ENCODE measurements at places on chromosomes 2 and 18.

- DNase-seq: no peak
Observed at GRCh38 chr2:227163998-227164762, at the start of the genes COL4A3 and COL4A4. Gene COL4A3, plus strand, starts transcription at chr2:227164624. Its CDS starts 103 bp downstream, at chr2:227164727. Gene COL4A4, minus strand, starts transcription at chr2:227164205. Its CDS starts 16,722 bp downstream, at chr2:227147483.

GRCh38 chr2:224946895-224947294, 95.4 kb downstream of the DOCK10 start:
- DNase-seq: peak; percentile 12

DNA sequence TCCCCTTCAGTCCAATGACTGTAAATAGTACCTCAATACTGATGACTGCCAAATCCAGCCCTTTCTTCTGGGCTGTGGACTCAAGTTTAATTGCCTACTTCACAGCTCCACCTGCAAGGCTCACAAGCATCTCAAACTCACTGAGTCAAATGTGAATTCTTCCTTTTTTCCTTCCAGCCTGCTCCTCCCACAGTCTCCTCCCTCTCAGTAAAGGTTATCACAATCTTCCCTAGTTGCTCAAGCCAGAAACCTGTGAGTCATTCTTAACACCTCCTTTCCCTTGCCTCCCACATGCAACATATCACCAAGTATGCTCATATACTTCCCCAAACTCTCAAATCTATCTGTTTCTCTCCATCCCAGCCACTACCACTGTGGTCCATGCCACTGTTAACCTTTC, 3.7 kb upstream of the MFSD6 start:
- DNase-seq: no peak

DNA sequence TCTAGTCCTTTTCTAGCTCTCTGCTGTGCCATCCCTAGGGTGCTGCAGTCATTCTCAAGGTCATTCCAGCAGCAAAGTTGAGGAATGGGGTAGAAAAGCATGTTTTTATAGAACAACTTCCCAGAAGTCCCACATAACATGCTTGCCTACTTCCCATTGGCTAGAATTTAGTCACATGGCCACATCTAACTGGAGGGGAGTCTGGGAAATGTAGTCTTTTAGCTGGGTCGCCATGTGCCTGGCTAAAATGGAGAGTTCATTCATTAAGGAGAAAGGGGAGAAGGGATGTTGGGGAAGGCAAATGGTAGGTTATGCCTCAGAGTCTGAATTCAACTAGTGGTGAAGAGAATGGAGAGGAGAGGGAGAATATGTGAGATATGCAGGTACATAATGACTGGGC, 85.7 kb downstream of the SLC4A3 start:
- no peak for DNase-seq

- no peak for DNase-seq
Observed at GRCh38 chr2:133705287-133705686, 137.0 kb upstream of the NCKAP5 start.

- DNase-seq: no peak
Observed at GRCh38 chr2:150647943-150648342, 160.5 kb upstream of the RND3 start.

GRCh38 chr2:27800856-27801255, 29.3 kb downstream of the MRPL33 start:
- DNase-seq: no peak

- no peak for DNase-seq
Observed at GRCh38 chr2:143152637-143153036, 23.4 kb downstream of the ARHGAP15 start.

DNA sequence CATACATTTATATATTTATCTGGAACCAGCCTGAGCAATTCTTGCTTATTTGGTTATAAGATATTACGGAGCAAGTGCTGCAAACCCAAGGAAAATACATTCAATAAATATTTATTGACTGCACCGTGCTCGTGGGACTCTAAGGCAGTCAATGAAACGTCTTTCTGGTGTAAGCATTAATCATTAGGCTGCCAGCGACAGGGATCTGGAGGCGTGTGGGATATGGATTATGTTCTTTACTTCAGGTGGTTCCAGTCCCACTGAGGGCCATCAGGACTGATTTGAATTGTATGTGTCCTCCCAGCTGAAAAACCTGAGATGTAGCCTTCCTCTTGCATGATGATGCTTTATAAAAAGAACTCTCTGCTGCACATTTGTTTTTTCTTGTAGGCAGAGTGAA, 75.4 kb downstream of the TACR1 start:
- DNase-seq: no peak

GRCh38 chr2:234649951-234650350, 153.1 kb upstream of the ARL4C start:
- DNase-seq: no peak

DNA sequence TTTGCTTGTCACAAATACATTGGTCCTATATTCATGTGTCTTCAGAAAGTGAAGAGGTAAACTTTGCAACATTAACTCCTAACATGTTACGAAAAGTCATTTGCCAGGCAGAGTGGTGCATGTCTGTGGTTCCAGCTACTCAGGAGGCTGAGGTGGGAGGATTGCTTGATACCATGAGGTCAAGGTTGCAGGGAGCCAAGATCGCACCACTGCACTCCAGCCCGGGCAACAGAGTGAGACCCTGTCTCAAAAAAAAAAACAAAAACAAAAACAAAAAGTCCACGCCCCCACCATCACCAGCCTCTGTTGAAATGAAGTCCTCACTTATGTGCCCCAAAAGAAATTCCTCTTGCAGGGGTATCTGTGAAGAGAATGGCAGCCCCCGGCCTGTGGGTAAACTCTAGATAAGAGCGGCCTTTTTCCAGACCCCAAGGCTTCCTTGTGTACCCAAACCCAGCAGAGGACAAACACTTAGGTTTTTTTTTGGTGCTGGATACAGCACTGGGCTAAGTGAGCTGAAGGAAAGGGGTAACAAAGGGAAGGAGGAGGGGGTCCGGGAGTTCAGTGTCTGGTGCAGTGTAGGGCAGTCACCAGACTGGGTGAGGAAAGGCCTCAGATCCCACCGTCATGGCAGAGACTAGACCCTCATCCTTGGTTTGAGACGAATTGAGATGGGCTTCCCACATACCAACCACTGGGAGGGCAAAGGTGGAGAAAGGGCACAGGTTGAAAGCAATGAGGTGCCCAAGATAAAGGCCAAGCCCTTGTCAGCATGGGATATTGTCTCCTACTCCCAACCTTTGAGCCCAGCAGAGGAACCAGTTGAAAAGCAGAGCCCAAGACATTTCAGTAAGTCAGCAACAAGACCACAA, 19.2 kb downstream of the HSPD1 start:
- DNase-seq: no peak

DNA sequence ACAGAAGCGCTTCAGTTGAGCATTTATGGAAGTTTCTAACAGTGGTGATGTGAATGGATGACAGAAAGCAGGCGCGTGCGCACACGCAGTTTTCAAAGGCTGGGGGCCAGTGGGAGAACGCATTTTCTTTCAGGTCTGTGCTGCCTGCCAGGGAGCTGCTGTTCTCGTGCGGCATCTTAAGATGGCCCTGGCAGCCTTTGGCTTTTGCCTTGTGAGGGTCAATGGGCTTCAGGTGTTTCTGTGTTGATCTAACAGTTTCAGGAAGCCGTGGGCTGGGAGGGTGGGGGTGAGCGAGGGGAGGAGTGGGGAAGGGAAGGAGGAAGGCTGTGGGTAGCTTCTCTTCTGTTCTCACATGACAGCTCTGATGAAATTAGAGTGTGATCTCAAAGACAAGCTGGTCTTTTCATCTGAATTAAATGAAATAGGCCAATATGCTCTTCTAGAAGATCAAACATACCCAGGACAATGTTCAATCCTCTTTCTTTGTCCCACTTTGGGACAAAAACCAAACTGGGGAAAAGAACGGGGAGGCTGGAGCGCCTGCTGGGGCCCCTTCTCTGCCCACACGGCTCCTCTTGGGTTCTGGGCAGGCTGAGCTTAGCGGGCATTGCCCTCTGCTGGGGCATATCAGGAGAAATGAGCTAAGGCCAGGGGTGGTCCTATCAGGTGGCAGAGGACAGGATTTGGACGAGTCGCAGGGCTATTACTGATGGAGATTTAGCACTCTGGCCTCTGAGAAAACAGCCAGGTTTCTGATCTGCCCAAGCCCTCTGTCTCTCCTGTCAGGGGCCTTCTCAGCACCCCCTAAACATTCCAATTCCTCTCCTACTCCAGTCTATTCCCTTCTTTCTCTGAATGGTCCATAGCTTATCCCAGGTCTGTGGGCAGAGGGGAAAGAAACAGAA, 126.2 kb upstream of the LGALSL start:
- peak; percentile 33 for DNase-seq

GRCh38 chr2:55856936-55857335, 66.6 kb downstream of the EFEMP1 start:
- no peak for DNase-seq

DNA sequence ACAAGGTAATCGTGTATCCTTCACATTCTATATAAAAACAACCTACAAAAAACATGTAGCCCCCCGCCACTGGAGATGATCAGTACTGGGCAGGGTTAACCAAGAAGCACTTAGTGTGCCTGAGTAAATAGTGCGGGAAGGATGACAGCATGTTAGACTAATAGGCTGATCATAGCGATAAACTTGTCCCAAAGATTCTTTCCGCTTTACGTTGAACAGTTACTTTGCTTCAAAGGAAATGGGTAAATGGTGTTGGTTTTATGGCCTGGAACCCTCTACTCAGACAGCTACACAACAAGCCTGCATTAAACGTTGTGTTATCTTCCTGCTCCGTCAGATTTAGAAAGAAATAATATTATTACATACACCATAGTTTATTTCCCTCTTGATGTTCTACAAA, 67.7 kb downstream of the CTAGE1 start:
- DNase-seq: no peak

DNA sequence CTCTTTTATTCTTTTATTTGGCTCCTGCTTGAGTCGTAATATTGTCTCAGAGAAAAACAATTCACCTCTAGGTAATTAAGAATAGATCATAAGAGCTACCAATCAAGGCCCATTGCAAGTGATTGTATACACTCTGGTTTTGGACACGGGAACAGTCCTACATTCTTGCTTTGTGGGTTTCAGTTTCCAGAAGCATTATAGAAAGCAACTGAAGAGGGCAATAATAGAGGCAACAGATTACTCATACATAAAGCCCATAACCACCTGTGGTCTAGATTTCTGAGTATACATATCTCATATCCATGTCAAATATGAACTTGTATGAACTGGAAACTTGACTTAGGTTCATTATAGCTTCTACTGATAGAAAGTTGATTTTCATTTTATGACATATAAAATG, 65.4 kb downstream of the DIS3L2 start:
- no peak for DNase-seq

DNA sequence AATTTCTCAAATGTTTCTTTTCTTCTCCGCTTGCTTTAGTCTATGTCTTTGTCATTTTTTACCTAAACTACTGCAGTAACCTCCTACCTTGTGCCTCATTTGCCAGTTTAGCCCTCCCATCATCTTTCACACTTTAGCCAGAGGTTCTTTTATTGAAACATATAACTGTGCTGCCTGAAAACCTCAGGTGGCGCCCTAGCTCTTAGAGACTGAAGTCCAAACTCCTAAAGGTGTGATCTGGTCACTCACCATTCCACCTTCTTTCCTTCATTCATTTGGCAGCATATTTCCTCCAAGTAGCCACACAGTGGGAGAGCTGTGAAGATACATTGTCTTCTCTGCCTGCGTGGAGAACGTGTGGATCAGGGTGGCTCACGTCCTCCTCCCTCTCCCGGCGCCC, 98.2 kb upstream of the MAPRE2 start:
- no peak for DNase-seq

- DNase-seq: no peak
Observed at GRCh38 chr2:41414486-41415230, 633.2 kb upstream of the PKDCC start.

DNA sequence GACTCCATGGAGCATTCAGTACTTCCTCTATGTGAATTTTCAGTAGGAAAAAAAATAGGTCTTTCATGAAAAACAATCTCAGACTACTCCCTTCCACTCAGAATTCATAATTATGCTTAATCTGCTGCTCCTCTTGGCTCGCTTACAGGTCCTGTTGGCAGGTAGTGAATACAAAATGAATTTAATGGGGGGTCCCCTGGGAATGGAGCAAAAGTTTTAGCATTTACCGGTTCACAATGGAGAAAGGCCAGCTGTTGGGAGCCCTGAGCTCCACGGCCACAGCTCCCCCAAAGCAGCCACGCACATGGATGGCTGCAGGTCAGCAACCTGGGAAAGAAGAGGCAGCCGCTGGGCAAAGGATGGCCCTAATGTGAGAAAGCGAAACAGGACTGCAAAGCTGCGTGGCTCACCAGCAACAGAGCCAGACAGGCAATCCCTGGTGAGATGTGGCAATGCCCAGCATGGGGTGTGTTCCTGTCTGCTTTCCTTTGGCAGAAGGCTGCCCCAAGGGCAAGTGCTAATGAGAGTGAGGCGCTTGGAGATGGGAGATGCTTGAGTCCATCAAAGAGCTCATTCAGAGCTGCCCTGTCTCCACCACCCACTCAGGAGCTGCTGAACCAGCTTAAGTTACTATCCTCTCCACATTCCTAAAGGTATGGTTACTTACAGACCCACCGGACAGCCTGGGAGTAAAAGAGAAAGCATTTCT, 447.4 kb downstream of the EPHA4 start:
- no peak for DNase-seq

- DNase-seq: no peak
Observed at GRCh38 chr2:220282236-220282635, 654.8 kb downstream of the SLC4A3 start.

- no peak for DNase-seq
Observed at GRCh38 chr18:69401972-69402532, 1.4 kb downstream of the DOK6 start.

DNA sequence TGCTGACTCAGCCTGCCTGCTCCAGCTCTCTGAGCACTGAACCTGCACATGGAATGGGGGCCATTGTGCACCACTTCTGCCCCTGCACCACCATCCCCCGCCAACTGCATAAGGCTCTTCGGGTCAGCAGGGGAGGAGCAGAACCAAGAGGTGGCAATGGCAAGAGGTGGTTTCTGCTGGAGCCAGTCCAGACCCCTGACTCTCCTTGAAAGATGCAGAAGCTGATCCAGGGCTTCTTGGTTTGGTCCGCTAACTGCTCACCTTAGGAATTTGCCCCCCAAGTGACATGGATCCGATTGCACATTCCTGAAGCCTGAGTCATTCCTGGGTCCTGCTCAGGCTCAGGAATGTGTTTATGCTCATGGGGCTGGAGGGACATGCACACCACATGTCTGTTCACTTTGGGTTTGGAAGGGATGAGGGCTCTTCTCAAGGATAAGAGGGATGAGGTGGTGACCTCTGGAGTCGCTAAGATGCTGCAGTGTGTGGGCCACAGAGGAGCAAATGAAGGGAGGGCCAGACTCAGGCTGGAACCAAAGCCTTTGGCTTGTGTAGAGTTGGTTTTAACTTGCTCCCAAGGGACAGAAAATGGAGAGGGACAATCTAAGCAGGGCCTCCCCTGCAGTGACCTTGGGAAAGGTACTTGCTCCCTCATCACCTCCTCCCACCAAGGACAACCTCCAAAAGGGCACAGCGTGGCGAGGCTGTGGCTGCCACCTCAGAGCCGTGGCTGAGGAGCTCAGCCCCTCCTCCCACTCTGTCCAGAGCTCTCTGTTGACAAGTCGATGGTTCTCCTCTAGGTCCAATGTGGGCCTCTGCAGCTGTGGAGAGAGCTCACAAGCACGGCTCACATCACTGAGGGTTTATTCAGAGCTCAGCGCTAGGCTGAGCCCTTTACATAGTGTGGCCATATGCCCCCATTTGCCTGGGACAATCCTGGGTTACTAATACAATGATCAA, 66.2 kb downstream of the HS1BP3 start:
- no peak for DNase-seq

GRCh38 chr2:127762441-127762840, 48.5 kb downstream of the WDR33 start:
- DNase-seq: no peak

Data from effector CD4-positive, alpha-beta T cell (primary cell).